ENCODE measurements at places on chromosomes 6 and 20.

DNA sequence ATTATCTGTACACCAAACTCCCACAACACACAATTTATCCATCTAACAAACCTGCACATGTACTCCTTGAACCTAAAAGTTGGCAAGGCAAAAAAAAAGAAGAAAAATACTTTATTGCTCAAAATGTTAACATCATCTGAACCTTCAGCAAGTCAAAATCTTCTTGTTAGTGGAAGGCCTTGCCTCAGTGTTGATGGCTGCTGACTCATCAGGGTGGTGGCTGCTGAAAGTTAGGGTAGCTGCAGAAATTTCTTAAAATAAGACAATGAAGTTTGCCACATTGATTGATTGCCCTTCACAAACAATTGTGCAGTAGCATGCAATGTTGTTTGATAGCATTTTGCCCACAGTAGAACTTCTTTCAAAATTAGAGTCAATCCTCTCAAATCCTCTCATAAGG is 2.7 kb upstream of the WFDC11 start:
- DNase-seq = no peak

DNA sequence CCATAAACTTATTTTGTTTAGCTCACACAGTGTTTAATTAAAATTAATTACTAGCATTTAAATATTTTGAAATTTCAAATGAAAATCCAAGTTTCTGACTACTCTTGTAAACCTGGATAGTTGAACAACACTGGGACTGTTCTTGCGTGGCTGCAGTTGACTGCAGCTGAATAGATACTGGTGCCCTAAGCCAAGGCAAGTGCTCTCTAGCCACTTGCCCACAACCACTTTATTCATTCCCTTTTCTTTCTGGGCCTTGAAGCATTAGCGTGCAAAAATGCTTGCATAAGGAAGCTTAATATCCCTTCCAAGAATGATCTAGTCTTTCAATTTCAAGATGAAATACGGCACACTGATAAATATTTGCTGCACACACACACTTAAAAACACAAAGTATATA is 676.0 kb upstream of the MARCKS start:
- no peak for DNase-seq

DNA sequence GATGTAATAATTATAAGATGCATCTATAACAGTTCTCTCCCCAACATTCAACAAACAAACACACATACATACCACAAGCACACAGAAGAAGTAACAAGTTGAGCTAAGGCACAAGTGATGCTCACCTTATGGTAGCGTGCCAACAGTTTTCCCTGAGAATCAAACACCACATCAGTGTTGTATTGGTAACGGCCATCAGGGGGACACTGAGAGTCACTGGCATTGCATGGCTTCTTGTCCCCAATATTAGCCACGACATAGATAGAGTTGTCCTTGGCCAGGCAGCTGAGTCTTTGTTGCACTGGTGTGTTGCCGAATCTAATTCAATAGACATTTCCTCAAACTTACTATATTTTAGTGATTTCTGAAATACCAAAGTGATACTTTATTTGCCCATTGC is 14.8 kb upstream of the VNN1 start:
- no peak for DNase-seq

- no peak for DNase-seq
Observed at GRCh38 chr6:70219943-70220613, 82.8 kb downstream of the COL9A1 start.
